NCI-H1930 (cell line): ENCODE measurements at places on chromosomes 2 and 18.

GRCh38 chr2:106032676-106033075, 161.4 kb downstream of the UXS1 start:
- no peak for DNase-seq

DNA sequence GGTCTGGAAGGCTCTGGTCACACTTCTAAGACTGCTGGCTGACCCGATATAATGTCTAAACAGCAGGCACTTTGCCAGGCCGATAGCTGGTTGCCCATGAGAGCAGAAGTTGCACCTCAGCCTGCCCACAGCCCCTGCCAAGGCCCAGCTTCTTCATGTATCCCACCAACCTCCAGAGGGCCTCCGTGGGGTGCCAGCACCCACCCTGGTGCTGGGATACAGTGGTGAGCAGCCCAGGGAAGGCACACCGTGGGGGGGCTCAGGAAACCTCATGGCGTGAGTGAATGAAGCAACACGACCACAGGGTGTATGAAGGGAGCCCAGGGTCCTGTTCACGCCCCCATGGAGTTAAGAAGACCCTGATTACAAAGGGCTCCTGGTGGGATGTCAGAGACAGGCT, 16.2 kb upstream of the GLI2 start:
- DNase-seq: no peak

GRCh38 chr2:54522624-54523281, 66.6 kb downstream of the SPTBN1 start:
- peak; percentile 15 for DNase-seq

DNA sequence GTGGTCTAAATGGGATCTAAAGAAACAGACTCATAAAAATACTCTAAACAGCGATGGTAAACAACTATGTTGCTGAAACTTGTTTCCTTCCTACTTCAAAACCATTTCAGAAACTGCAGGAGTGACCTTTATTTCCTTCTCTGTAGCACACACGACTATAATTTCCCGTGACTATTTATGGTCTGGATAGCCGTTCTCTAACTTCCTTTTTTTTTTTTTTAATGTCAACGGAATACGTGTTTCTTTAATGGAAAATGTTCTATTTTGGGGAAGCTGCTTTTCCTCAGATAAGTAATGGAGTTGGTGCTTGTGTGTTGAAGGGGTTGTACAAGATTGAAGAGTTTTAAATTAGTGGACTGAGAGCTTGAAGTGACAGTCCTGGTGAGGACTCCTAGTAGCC, 224.1 kb downstream of the PHLPP1 start:
- no peak for DNase-seq

DNA sequence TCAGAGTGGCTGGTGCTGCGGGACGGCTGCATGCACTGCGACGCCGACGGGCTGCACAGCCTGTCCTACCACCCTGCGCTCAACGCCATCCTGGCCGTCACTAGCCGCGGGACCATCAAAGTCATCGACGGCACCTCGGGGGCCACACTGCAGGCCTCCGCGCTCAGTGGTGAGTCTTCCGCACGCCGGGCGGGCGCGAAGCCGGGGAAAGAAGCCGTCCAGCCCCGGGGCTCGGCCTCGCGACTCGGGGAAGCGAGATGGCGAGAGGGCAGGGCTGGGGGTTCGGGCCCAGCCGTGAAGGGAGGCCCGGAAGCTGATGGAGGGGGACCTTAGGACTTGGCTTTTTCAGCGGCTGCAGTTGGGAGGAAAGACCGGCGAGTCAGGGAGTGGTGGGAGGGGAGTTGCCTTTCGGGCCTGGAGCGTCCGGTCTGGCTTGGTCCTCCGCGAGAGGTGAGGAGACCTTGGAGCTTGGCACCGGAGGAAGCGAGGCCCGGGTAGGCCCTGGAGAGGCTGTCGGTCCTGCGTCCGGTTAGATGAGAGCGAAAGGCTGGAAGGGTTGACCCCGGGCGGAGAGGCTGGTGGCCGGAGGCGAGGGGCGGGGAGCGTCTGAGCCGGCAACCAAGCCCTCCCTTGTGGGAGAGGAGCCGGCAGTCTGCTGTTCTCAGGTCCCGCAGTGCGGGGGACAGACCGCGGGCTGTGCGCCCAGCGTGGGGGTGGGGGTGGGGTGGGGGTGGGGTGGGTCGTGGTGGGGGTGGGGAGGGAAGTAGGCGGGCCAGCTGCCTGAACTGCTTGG, 691 bp downstream of the BIRC6 start:
- no peak for DNase-seq
